NCI-H2081 (cell line): ENCODE measurements at places on chromosomes 1 and 21.

- no peak for DNase-seq
These were observed 464.2 kb upstream of the DAB1 start for GRCh38 chr1:57887964-57888491.

DNA sequence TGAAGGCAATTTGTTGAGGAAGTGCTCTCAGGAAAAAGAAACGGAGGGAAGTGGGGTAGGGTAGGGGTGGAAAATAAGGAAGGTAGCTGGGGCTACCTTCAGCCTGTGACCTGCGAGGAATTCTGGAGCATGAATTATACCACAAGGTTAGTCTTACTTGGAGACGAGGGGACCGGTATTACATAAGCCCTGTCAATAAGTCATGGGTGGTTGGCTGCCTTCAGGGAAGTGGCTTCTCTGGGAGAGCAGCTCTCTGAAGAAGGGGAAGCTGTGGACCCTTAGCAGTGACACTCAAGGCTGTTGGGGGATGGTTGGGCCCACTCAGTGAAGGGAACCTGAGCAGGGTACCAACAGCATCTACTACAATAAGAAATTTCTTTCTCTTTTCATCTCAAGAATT lies 111.3 kb downstream of the TNFSF18 start:
- DNase-seq, result no peak

GRCh38 chr1:155064111-155064831 lies 731 bp downstream of the EFNA4 start:
- DNase-seq, result peak; percentile 35

GRCh38 chr1:228960705-228961104 lies 225.4 kb downstream of the RHOU start:
- no peak for DNase-seq

DNA sequence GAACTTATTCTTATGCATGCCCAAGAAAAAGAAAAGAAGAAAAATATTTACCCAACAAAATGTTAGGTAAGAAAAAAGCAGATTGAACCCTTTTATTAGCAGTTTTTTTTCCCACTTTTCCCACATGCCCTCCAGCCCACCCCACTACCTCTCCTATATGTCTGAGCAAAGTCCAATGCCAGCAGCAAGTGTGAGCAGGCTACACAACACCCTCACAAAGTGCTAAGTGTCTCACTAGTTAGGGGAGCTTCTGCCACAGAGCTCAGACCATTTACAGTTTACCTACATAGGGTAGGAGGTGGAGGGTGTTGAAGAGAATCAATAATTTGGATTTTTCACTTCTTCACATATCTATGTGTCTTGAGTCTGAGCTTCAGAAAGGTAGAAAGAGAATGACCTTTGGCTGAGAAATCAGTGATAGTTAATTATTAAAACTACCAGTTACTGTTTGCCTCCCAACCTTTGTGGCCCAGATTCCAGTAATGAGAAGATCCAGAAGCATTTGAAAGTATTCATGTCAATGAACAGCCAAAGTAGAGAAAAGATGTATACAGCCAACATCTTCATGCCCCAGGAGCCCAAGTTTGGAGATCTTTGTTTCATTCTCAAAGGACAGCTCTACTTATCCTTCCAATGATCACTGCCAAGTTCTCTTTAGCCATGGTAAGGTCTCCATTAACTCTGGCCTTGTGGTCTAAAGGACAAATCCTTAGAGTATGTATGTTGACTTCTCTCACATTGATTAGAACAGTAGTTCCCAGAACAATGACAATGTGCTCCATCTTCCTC lies 26.2 kb downstream of the OR10J5 start:
- DNase-seq, result no peak

DNA sequence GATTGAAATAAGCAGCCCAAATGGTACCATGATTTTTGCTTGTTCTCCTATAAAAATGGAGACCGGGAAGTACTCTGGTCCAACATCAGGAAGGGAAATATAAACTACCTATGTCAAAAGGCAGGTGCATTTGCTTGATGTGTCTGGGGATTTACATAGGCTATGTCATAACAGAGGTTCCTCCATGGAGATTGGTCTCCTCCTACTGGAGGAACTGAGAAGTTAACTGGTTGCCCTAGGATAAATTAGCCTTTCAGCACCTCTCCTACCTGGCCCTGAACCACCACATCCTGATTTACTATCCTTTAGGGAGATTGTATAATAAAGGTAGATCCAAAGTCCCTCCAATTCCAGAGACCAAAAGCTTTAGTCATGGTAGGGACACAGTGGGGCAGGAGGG lies 1109.3 kb upstream of the B3GALT2 start:
- DNase-seq, result peak; percentile 85

DNA sequence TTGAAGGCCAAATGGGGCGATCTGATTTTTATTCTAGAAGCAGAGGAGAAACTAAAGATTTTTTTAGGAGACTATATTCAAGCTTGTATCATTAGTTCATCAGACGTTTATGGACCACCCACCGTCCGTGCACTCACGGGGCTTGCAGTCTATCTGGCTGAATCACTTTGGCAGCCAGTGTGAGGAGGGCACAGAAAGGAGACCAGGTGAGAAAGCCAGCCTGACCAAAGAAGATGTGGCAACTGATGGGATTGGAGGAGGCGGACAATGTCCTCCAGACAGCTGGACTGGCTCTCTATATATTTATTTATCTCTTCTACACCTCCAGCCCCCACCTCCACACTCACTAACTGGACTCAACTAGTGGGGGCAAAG lies 822 bp upstream of the ELOVL1 start:
- no peak for DNase-seq

DNA sequence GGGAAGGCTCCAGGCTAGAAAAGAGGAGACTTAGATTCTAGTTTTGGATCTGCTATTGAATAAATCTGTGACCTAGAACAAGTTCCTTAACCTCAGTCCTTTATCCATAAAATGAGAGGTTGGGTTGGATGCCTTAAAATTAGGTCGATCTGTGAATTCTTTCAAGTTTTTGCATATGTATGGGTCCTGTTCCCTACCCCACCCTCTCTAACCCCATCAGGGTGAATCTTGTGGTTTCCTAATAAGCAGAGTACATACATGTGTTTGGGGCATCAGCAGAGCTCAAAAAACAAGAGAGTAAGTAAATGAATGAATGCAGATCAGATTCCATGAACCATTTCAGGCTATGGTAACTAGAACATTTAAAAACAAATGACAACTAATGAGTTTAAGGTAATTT lies 6.2 kb downstream of the SPRR4 start:
- DNase-seq, result no peak

GRCh38 chr1:219991919-219992318 lies 54.4 kb downstream of the EPRS1 start:
- DNase-seq, result no peak

DNA sequence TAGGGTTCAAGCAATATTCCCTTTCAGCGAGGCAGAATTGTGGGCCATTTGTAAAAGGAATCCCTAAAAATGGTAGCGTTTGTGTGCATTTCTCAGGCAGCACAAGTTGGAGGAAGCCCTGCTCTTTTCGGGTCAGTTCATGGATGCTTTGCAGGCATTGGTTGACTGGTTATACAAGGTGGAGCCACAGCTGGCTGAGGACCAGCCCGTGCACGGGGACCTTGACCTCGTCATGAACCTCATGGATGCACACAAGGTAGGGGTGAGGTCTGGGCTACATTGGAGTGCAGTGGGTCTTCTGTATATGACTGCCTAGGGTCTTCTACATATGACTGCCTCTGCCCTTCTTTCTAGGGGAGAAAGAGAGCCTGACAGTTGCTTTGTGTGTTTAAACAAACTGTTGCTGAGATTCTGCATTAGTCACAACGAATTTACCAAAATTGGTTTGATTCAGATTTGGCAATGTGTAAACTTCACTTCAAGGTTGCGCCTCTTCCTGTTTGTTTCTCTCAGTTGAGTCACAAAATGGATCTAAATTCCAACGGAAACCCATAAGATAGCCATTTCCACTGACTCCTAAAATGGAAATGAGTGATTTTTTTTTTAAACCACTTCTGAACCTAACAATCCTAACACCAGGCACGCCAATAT lies 40.4 kb upstream of the BMP8A start:
- DNase-seq, result no peak

GRCh38 chr1:34786521-34787325 lies 5.7 kb downstream of the GJB3 start:
- peak; percentile 85 for DNase-seq

GRCh38 chr1:46102769-46103476 lies 29.5 kb downstream of the PIK3R3 start:
- no peak for DNase-seq

DNA sequence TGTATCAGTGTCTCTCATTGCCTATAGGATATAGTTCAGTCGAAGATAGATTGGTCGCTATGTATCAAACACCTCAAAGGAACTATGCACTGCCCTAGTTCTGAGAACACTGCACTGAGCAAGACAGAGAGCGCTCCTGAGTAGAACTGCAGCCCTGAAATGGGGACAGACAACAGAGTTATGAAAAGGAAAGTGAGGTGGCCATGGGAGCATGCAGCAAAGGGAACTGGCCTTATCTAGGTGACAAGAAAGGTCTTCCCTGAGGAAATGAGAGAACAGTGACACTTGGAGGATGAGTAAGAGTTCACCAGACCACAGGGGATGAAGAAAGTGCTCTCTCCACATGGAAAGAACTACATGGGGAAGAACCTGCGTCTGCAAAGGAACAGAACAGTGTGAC lies 7.5 kb upstream of the G0S2 start:
- no peak for DNase-seq

DNA sequence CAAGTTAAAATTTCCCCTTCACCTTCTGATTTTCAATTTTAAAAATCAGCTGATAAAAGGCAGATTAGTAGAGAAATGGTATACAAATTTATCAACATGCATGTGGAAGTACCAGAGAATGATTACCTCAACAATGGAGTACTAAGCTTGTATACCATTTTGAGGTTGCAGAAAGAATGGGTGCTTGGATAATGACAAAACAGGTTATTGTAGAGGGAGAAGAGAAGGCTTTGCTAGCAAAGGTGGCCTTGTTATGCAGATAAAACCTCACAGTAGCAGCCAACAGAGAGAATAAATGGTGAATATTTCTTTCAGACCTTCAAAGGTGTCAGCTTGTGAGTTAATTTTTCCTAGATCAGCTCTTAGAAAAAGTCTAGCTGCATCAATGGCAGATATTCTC lies 1174.9 kb upstream of the ADGRL4 start:
- DNase-seq, result no peak
